ENCODE measurements at places on chromosomes 5 and 9. TPM values are rescaled to one million over a fixed set of nuclear protein-coding genes. Genes with fewer than 3 reads are reported as not detected.
A peak's percentile ranks its signal among the peaks of the same experiment; 100 is the strongest.

DNA sequence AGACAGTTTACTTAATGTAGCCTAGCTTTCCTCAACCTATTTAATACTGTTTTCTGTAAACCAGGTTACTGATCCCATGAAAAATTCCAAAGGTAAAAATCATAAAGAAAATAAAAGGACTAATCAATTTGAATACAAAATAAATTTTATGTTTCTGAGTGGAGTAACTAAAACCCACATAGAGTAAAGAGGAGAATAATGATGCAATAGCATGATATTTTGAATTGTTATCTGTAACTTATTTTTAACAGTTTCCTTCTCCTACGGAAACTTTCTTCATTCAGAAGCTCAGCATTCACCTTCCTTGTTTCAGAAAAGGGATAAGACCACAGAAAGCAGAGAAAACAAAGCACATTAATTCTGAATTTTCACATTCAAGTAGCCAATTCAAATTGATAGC is 320.6 kb upstream of the NUDT12 start:
- no peak for DNase-seq

DNA sequence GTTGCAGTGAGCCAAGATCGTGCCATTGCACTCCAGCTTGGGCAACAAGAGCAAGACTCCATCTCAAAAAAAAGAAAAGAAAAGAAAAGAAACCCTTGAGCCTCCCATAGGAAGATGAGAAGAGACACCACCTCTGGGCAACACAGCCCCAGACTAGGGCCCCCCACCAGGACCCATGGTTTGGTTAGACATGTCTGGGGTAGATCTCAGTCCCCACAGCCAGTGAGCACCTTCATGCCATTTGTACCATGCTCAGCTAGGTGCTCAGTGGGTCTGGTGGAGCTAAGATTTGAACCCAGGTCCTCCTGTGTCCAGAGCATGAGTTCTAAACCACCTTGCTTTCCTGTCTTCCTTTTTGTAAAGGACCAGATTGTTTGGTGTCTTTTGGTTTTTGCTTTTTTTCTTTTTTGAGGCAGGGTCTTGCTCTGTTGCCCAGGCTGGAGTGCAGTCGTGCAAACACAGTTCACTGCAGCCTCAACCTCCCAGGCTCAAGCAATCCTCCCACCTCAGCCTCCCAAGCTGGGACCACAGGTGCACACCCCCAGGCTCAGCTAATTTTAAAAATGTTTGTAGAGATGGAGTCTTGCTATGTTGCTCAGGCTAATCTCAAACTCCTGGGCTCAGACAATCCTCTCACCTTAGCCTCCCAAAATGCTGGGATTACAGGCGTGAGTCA is 11.7 kb downstream of the OLFML2A start:
- no peak for DNase-seq

DNA sequence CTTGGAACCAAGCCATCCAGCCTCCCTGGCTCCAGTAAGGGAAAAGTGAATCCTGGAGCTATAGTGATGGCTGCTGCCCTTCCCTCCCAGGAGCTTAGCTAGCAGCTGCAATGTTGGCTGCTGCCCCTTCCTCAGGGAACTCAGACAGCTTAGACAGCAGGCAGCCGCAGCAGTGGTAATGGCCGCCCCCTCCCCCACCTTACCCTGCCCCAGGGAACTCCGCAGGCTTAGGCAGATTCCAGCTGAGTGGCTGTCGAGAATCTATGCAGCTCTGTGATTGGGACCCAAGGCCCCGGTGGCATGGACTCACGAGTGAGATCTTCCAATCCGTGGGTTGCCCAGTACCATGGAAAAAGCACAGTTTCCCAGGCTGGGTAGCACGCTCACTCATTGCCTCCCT is 378.6 kb downstream of the NNT start:
- no peak for DNase-seq

PCDHB12 gene
- not detected for total RNA-seq

ZFP37 gene
- total RNA-seq, result 1.8 TPM

DNA sequence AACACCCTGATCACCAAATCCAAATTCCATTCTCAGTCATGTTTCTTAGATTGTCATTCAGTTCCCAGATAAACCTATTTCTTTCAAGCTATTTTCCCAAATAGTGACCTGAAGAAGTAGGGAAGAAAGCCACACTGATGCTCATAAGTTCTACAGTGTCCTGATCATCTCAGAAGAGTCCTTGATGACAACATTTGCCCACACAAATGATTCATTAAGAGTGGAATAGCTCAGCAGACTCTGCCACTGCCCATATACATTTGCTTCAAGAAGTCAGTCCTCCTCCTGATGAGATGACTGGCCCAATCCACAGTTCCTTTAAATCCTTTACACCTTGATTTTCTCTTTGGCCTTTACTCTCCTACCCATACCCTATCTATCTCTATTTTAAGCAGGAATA is 283.7 kb upstream of the NR4A3 start:
- DNase-seq, result no peak

DNA sequence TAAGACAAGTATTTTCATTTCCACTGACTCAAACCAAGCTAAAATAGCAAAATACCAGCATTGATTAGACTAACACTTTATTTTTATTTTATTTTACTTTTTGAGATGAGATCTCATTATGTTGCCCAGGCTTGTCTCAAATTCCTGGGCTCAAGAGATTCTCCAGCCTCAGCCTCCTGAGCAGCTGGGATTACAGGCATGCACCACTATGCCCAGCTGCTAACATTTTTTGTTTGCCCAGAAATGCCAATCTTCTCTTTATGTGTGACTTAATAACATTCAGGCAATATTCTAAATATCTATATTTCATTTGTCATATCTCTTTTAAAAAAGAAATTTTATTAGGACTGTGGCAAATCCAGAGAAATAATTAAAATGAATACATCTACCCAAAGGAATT is 55.0 kb downstream of the OXCT1 start:
- DNase-seq, result no peak

ALDH1A1 gene
- 1.3 TPM for total RNA-seq

DNA sequence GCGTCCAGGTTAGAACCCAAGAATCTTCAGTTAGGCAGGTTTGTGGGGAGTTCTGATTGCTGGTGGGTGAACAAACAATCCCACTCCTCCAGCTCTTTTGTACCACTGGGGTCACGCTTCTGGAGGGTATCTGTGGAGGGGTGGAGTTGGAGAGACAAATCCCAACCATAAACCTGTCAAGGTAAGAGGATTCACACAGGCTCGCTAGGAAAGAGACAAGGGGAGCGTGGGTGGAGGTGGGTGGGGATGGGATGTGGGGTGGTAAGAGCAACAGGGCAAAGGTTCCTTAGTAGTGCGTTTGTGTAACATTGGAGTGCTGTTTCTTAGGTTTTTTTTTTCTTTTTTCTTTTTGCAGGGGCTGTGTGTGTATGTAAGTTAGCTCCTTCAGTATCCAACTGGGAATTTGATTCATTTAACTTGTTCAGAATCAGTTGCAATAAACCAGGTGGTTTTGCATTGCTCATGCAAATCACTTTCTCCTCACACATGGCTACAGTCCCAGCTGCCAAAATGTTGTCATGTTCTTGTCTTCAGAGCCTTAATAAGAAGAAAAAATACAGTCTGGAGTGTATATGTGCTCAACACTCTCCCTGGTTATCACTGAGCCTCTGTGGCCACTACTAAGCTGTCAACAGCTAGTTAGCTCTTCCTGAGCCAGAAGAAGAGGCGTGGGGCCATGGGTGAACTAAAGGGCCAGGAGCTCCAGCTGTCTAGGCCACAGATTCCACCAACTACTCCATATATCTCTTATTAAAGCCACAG is 164.0 kb upstream of the RAD23B start:
- no peak for DNase-seq

GRCh38 chr5:96703995-96704394 is 41.8 kb downstream of the CAST start:
- no peak for DNase-seq

LHX6 gene
- not detected for total RNA-seq

SLC36A2 gene
- total RNA-seq, result not detected

BRINP1 gene
- not detected for total RNA-seq

- no peak for DNase-seq
Measured at GRCh38 chr9:137354153-137354844, 52.2 kb upstream of the NRARP start.

CDH9 gene
- not detected for total RNA-seq

DNA sequence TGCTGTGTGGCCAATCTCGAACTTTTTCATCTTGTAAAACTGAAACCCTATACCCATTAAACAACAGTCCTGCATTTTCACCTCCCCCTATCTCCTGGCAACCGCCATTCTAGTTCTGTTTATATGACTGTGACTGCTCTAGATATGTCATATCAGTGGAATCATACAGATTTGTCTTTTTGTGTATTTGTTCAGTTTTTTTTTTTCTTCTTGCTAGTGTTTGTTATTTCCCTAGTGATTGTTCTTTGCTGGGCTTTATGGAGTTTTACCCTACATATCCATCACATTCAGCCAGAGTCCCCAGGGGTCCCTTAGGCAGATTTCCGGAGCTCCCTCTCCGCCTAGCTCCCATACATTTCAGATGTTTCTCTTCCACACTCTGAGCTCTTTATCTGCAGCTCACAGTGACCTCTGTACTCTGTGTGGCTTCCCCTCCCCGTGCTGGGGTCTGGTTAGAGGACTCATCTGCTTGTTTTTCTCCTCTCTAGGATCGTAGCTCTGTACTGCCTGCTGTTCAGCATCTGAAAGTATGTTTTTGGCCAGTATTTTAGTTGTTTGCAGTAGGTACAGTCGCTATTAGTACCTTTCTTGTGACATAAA is 25.1 kb upstream of the CARTPT start:
- no peak for DNase-seq

PCDHGA5 gene
- total RNA-seq, result 0.23 TPM

DNA sequence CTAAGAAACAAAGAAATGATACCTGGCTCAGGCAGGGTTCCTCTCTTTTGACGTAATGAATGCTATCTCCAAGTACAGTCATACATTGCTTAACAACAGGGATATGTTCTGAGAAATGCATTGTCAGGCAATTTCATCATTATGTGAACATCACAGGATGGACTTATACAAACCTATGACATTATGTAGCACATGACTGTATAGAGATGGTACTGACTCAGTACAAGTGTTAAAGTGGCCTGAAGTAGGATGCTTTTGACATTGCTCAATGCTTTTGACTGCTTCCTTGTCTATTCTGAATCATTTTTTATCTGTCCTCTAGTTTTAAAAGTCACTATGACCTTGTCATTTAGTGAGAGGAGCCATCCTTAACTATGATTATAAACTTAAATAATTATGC is 147.6 kb downstream of the NR2F1-AS1 start:
- no peak for DNase-seq

GRCh38 chr5:111865356-111865755 is 108.4 kb upstream of the NREP start:
- no peak for DNase-seq

DNA sequence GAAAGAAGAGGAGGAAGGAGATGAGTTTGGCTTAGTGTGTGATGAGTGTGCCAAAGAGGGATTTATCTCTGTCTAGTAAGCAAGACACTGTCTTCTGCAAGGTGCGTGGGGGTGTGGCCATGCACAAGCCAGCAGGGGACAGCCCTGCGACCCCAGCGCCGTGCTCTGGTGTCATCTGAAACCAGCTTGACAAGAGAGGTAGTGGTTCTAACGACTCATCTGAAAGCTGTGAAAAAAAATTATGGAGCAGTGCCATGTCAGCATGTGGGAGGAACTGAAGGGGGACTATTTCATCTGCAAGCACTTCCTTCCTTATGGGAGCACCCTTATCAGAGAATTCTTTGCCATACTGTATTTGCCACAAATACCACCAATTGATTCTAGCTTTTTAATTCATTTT is 398.6 kb downstream of the PSAT1 start:
- DNase-seq, result no peak

LHX2 gene
- total RNA-seq, result not detected

GRCh38 chr5:34842554-34842953 is 3.6 kb downstream of the TTC23L start:
- DNase-seq, result no peak

FOXD4L6 gene
- total RNA-seq, result not detected

PELO gene
- 24.0 TPM for total RNA-seq

AHRR gene
- 35.7 TPM for total RNA-seq

DNA sequence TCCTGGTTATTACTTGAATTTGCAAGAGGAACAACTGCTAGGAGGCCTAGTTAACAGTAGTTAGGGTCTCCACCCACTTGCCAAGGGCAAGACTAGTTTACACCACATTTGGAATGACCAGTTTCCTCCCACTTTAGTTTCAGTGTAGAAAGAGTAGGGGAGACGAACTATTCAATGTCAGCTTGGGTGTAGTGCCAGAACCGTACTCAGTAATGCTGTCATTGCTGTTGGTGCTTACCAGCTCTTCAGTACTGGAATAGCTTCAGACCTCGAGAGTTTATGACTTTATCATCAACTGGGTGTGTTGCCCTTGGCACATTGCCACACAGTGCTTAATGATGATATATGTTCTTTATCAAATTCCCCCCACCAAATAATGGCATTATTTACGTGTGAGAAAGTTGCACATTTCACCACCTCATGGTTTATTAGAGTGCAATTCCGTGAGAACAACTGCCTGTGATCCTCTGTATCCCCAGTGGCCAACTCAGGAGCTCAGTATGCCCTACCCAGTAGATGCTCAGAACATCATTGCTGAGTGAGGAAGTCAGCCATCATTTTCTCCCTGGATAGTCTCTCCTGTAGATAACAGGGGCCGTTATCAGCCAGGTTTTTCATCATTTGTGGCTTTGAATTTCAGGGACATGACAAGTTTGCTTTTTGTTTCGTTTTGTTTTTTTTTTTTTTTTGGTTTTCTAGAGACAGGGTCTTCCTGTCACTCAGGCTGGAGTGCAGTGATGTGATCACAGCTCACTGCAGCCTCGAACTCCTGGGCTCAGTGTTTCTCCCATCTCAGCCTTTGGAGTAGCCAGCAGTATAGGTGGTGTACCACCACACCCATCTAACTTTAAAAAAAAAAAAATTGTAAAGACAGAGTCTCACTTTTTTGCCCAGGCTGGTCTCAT is 67.3 kb downstream of the DOCK8 start:
- no peak for DNase-seq

DNA sequence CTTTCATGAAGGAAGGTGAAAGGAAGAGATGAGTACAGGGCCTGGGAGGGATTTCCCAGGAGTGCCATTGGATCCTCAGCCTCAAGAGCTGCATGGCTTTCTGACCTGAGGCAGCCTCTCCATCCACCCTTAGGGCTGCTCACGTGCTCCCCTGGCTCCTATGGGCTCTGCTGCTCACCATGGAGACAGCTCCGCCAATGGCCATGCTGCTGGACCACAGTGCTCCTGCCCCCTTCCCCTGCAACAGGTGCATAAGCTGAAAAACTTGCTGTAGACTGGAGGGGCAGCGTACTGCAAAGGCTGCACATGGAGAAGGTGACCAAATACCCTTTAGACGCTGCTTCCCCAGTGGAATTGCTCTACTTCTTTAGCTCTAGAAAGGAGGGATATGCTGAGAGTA is 112.7 kb upstream of the PANK3 start:
- DNase-seq, result no peak

GRCh38 chr5:35990520-35990919 is 670 bp downstream of the UGT3A1 start:
- DNase-seq, result no peak

IFNB1 gene
- total RNA-seq, result 0.61 TPM

- no peak for DNase-seq
Measured at GRCh38 chr9:34363619-34364351, 12.9 kb downstream of the MYORG start.

- DNase-seq, result peak; percentile 7
Measured at GRCh38 chr9:135567311-135567710, 5.8 kb downstream of the PAEP start.

Data from activated naive CD8-positive, alpha-beta T cell treated with anti-CD3 and anti-CD28 coated beads, Interleukin-2, amount 10 ng/mL, durations not matched to agents 7 days and 5 days (primary cell).